ENCODE measurements at places on chromosomes 2 and 18.
A peak's percentile ranks its signal among the peaks of the same experiment; 100 is the strongest.

DNA sequence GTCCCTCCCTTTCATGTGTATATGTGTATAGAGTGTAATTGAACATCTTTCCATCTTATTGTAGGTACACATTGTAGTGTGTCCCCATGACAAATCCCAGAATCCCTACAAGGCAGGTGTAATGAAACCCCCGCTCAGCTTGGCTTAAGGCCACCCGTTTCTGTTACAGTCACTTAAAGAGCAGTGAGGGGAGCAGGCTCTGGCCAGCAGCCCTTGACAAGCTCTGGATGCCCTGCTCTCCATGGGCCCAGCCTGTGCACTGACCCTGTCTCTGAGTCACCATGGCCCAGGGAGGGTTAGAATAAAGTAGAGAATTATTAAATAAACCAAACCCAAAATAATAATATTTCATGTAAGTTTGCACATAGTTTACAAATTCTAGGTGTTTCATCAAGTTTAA is 17.2 kb upstream of the MAL start:
- DNase-seq = no peak

GRCh38 chr2:42585779-42586178 is 17.3 kb downstream of the MTA3 start:
- no peak for DNase-seq

- no peak for DNase-seq
Measured at GRCh38 chr2:133415210-133415876, 152.9 kb downstream of the NCKAP5 start.

DNA sequence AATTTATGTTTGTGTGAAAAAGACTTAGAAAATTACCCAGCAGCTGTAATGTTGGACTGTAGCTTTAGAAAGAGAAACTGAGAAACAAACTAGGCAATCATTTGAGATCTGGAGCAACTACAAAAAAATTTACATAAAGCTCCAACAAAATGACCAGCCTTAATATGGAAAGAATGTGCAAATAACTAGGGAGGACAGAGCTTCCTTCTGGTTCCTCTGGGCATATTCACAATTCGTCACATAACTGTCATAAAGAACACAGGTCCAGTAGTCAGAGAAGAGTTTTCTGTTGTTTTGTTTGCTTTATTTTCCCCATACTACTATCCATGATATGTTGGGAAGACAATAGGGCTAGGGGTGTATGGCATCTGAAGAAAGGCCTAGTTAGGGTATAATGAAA is 416.8 kb upstream of the DSEL start:
- DNase-seq = no peak

- no peak for DNase-seq
Measured at GRCh38 chr2:181241797-181242196, 215.4 kb upstream of the ITGA4 start.

DNA sequence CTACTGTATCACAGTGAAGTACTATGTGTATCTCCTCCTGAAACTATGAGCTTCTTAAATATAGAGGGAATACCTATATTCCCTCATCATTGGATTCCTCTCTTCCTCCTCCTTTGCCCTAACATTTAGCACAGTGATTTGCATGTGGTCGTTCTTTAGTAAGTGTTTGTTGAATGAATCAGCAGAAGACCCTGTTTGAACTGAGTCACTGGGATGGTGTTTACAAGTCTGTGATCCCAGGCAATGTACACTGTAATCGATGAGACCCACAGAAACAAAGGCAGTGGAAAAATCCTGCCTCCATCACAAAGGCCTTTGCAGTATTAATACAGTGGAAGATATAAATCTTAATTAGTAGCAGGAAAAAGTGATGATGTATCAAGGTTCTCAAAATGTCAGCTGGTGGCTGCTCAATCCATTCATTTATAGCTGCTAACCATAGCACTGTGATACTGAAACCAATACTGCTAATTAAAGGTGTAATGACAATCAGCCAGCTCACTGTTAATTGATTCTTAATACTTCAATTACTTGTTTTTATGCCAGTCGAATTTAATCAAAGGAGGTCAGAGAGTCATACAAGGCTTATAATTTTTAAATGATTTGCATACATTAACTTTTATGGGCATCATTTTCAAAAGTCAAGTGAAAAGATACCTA is 20.8 kb upstream of the MYO3B start:
- peak; percentile 58 for DNase-seq

GRCh38 chr18:50014606-50015005 is 180.3 kb downstream of the MYO5B start:
- DNase-seq = no peak

GRCh38 chr2:26002632-26003310 is 20.5 kb upstream of the KIF3C start:
- no peak for DNase-seq

DNA sequence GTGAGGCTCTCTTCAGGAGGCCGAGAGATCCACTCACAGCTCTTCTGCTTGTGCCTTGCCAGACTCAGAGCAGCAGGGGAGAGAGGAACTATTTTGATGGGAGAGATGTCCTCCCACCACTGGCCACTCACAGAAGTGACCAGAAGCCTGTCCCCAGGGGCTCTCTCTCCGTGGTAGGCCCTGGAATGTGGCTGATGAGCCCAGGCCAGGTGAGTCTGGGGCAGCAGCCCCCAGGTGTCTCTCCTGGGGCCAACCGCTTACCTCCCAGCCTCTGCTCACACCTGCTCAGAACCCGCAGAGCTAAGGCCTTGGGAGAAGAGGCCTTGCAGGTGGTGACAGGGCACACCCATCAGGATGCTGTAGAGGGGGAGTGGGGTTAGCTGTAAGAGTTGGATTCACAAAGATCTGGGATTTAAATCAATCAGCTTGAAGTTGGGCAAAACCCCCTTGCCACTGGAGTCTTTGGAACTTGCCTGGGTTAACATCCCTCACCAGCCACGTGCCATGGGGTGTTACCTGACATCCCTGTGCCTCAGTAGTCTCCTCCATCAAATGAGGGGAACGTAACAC is 29.1 kb upstream of the ASB18 start:
- DNase-seq = no peak

DNA sequence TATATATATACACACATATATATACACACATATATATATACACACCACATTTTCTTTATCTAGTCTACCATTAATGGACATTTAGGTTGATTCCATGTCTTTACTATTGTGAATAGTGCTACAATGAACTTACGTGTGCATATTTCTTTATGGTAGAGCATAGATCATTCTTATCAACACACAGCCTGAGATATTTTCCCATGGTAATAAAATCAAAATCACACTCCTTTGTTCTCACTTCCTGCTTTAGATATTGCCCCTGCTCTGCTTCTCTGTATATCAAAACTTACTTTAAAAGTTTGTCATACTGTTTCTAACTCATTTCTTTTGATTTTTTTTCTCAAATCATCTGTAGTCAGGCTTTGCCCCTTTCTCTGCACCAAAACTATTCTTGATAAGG is 119.9 kb downstream of the DCC start:
- no peak for DNase-seq

DNA sequence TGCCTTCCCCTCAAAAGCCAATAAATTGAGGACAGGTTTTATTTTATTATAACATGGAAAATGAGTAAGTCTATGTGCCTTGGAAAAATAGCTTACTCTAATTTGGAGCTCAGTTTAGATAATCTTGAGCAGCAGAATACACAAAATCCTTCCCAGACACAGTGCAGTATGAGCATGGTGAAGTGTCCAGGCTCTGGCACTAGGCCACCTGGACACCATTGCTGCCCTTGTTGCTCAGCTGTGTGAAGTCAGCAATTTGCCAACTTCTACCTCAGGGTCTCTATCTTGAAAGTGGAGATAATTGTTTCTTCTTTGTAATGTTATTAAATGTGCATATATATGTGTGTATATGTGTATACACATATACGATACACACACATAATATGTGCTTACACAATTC is 104.9 kb upstream of the CAVIN2 start:
- no peak for DNase-seq

DNA sequence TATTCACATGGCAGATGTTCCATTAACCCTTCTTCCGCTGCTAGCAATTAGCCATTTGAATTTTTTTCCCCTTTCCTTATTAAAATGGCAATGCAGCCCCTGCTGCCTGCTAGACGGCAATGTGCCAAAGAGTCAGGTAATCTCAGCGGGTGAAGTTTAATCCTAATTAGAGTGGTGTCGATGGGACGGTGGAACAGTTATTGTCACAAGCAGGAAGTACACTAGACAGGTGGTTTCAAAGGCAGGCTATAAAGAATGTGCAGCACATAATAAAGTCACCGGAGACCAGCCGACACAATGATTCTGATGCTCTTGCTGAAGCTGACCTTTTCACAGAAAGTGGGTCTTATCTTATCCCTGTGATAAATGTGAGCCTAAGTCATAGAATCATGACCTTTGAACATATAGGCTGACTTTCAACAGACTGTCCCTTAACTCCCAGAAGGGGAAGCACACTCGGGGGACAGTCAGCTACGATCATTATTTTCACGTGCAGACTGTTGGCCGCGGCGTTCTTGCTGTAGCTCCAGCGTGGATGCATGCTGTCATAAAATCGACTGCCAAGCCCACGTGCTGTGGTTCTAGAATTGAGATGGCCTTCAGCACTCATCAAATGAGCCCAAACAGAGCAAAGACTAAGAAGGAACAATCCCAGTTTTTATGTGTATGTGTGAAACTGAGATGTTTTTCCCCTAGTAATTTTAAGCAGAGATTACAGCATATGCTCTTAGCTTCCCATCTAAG is 926.2 kb upstream of the SOX11 start:
- DNase-seq = peak; percentile 54

GRCh38 chr2:14363137-14363536 is 269.4 kb upstream of the LRATD1 start:
- no peak for DNase-seq

DNA sequence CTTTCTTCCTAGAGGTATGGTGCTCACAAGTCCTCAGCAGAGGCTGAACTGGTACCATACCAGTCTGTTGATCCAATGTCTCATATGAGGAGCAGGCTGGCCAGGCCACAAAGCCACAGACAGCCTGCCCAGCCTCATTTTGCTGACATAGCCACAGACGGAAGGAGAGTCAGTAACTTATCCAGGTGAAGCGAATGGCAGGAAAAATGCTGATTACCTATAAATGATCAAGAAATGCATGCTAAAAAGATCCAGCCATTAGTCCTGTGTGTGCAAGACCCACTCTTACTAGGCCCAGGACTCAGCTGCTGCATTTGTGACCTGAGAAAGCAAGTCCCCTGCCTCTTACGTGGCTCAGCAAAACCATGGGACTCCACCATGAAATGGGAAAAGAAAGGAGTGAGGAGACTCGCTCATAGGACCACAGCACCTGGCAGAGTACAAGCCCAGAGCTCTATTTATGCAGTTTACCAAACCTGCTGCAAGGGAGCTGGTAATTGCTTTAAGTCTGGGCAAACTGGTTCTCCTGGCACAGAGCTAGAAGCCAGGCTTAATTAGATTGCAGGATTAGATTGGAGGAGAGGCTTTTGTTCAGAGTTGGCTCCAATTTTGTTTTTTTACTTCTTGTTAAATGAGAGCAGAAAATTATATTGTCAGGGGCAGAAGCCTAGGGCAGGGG is 19.0 kb downstream of the RHOB start:
- peak; percentile 42 for DNase-seq

DNA sequence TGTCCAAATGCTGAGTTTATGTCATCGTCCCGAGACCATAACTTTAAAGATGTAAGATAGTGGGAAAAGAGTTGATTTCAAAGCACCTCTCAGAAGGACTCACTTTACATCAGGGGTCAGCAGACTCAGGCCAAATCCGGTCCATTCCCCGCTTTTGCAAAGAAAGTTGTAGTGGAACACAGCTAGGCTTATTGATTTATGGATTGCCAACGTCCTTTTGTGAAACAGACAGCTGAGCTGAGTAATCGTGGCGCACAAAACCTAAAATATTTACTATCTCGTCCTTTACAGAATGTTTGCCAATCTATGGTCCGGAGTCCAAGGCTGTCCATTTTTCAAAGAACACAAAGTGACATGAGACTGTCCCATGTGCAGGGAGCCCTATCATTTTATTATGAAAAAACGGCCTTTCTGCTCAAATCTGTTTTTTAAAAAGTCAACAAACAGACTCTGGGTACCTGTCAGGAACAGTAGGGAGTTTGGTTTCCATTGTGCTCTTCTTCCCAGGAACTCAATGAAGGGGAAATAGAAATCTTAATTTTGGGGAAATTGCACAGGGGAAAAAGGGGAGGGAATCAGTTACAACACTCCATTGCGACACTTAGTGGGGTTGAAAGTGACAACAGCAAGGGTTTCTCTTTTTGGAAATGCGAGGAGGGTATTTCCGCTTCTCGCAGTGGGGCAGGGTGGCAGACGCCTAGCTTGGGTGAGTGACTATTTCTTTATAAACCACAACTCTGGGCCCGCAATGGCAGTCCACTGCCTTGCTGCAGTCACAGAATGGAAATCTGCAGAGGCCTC is at the start of gene IL1RN:
Gene IL1RN, plus strand, starts transcription at position 754 of the 801 bp plus-strand sequence. Its CDS starts 27 bp downstream, at position 781.
- no peak for DNase-seq

- no peak for DNase-seq
Measured at GRCh38 chr2:232779465-232779864, 3.1 kb upstream of the KCNJ13 start.

GRCh38 chr2:232308986-232309385 is 69.6 kb upstream of the ALPP start:
- no peak for DNase-seq

DNA sequence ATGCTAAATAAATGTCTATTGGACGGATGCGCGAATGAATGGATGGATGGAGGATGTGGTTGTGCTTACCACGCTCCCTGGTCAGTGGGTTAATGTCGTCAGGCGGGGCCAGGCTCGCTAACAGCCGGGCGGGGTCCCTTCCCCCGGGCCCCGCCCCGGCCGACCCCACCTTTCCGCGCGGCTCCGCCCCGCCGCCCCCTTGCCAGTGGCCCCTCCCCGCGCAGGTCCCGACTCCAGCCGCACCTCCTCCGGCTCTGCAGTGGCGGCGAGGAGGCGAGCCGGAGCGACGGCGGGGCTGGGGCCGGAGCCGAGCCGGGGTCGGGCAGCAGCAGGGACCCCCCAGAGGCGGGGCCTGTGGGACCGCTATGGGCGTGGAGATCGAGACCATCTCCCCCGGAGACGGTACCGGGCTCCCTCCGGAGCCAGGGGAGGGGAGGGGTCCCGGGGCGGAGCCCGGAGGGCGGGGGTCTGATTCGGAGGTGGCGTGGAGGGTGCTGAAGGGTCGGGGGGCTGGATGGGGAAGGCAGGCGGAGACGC is at the start of gene FKBP1B:
Gene FKBP1B, plus strand, starts transcription at position 257 of the 537 bp plus-strand sequence. Its CDS starts 109 bp downstream, at position 366.
- no peak for DNase-seq

DNA sequence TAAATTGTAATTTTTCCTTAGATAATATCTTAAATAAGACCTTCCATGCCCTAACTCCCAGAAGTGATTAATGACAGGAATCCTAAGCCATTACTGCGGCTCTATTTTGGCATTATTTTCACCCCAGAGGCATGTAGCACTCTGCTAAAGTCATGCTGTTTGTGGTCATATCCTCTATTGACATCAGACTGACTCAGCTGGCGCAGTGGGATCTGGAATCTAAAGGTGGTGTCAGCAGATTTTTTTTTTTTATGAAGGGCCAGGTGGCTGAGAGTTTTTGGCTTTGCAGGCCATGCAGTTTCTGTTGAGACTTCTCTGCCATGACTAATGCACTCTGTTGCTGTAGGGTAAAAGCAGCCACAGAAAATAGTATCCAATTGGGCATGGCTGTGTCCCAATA is 64.1 kb upstream of the ACVR1C start:
- no peak for DNase-seq

GRCh38 chr18:78875016-78875777 is 104.4 kb upstream of the SALL3 start:
- peak; percentile 12 for DNase-seq

Data from DMS153 (cell line).